Stimulated activated CD4-positive, alpha-beta T cell treated with anti-CD3 and anti-CD28 coated beads, Interleukin-1b, Interleukin-23, amount 100 ng/mL, for 48 hours (primary cell): ENCODE measurements at places on chromosomes 3 and 15.
A peak's percentile ranks its signal among the peaks of the same experiment; 100 is the strongest.

GRCh38 chr3:126134219-126134975 lies 46.0 kb downstream of the ALDH1L1 start:
- DNase-seq, result peak; percentile 37

DNA sequence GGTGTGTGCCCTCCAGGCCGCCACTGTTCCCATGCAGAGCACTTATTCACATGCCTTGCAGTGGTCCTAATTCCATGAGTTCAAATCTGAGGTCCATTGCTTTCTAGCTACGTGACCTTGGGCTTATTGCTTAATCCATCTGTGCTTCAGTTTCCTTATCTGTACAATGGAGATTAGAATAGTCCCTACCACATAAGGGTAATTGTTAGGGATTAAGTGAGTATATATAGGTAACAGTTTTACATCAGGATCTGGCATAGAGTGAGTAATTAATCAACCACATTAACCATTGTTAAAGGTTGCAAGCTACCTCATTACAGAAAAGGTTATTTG lies 7.6 kb downstream of the CPN2 start:
- no peak for DNase-seq

DNA sequence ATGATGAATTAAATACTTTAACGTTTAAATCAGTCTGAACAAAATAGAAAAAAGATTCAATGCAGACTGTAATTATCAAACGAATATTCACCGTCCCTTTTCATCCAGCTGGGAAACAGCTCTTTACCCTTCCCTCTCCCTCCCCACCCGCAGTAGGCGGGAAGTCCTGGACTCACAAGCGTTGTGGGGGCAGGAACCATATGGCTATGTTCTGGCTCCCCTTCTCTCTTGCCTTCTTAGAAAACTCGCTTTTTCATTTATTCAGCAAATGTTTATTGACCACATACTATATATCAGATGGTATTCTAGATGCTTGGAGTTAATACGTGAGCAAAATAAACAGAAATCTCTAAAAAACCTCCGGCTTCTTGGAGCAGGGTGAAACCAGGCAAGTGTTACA lies 715 bp upstream of the SCAPER start:
- no peak for DNase-seq

- DNase-seq, result no peak
Measured at GRCh38 chr3:188394623-188395022, 240.7 kb downstream of the LPP start.

DNA sequence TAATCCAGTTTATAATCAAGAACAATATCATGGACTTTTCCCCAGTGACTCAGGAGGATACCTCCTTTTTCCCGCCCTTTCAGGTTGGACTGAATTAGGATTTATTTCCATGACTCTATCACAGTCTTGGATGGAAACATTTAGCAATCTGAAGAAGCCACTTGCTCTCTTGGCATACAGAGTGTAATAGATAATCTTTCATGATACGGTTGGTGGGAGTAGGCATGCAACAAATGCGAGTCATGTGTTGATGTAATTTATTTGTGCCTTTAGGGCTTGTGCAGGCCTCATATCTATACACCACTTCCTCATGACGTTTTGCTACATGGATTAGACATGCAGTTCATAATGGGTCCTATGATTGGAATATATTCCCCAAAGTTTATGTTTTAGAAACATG lies 54.2 kb upstream of the MCTP2 start:
- DNase-seq, result no peak

GRCh38 chr3:47909607-47910006 lies 106.6 kb downstream of the MAP4 start:
- DNase-seq, result no peak

DNA sequence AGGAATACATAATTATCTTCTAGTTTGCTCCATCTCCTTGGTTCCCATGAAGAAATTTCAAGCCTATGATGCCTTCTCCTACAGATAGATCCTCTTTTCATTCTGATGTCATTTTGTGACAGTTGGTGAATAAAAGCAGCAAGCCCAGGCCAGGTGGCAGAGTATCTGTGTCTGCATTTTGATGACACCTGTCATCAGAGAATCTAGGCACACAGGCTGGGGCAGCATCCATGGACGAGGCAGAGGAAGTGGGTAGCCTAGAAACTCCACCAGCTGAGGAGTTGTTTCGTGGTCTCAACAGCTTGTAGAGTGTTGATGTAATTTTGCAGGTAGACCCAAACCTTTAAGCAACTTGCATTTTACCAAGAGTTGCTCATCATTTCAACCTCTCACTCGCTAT lies 269.8 kb downstream of the FEZF2 start:
- no peak for DNase-seq

DNA sequence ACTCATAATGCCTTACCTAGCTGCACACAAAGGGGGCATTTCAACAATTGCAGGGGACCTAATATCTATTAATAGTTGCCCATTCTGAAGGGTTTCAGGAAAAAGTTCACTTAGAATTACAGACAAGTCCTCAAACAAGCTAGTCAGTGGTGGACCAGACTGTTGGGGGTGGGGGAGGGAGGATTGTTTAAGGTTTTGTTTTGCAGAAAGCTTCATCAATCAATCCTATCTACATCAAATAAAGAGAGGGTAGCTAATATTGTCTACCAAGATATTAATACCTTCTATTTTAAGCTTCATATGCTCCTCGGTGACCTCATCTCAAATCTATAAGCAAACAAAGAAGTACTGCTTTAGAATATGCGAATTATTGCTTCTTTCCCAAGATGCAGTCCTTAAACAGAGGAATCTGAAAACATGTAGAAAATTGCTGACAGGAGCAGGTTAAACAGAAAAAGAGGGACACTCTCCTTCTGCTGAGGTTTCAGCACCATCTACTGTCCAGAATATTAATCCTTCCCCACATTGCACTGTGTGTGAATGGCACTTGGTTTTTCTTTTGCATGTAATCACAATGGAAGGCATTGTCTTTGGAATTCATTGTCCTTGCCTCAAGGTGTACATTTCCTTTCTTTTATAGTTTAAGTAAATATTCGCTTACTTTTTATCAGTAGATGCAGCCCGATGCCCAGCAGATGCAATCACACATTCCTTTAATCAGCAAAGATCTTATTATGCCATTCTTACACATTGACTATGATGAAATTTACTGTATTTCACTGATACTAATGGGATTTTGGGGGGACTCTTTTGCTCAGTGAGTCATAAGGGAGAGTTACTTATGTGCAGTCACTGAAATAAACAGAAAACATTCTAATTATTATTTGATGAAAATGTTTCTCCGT lies 94.7 kb downstream of the IL5RA start:
- no peak for DNase-seq

GRCh38 chr3:122691195-122691594 lies 10.6 kb downstream of the PARP14 start:
- DNase-seq, result no peak

DNA sequence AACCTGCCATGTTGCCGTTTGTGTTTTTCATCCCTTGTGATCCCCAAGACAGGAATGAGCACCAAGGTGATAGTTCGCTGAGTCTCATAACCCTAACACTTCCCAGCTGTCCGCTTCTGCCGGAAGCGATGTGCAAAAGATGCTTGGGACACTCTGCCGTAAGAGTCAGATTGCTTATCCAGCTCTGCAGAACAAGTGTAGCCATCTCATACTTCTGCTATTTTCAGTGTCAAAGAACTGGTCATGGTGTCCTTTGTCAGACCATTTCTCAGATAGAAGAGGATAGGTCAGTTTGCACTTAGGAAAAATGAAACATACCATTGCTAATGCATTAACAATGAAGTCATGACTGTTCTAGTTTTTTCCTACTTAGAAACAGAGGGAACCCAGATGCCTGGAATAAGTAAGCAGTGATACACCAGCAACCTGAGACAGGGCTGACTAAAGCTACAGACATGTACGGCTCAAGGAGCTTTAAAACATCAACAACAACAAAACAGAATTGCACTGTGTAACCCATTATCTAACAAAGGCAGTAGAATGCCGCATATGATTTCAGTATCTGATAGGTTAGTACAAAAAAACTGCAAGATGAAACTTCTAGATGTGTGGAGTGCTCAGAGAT lies 134.0 kb upstream of the IL12A start:
- DNase-seq, result no peak

DNA sequence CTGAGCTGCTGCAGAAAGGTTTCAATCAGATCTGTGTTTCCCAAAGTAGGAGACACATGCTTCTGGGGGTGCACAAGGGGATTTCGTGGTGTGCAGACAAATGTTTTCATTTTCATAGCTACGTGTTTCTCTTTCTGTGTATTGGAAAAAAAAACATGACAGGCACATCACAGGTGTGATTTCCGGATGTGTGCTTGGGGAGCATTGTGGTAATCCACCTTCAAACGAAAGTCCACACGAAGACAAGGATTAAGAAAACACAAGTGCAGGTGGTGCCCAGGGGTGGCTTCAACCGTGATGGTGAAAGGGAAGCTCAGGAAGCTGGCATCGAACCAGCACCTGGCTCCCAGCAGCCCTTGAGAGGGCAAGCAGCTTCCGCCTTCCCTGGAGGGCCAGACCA lies 164.6 kb upstream of the LINGO1 start:
- DNase-seq, result no peak

- no peak for DNase-seq
Measured at GRCh38 chr3:11434017-11434526, 161.9 kb downstream of the ATG7 start.

DNA sequence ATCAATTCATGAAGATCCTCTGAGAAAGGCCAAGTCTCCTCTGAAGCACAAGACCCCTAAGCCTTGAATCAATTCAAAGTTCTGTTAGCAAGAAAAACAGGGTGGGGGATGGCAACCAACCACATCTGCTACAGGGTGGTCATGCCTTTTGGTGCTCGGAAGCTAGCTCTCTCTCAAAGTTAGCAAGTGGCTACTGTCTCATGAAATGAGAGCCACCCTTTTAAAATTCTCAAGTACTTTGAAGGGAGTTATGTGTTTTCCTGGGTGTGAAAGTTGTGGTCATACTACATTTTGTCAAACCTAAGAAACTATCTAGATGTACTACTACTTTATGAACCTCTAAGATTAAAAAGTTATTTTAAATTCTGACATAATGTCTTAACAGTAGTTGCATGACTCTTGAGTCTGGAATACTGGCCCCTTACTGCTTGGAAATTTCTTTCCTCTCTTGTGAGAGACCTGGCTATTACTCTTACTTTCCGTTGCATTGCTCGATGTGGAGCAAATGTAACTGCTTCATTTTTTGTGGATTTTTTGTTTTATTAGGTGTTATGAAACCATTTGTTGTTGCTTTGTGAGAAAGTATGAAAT lies 116.1 kb downstream of the CHST2 start:
- DNase-seq, result no peak

DNA sequence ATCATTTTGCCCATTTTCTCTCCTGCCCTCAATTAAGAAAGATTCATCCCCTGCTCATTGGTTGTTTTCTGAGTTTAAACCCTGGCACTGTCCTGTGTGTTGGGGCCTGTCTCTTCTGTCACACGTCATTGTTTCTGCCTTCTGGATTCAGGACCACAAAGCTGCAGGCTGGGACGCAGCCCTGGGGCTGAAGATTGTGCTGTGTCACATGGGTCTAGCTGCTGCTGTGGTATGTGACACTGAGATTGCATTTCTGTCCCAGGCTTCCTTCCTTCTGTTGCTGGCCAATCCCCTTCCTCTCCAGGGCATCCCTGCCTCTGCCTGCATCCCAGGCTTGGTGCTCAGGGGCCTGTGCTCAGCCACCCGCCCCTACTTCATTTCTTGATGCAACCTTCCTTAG lies 28.9 kb downstream of the INSYN1 start:
- DNase-seq, result no peak

DNA sequence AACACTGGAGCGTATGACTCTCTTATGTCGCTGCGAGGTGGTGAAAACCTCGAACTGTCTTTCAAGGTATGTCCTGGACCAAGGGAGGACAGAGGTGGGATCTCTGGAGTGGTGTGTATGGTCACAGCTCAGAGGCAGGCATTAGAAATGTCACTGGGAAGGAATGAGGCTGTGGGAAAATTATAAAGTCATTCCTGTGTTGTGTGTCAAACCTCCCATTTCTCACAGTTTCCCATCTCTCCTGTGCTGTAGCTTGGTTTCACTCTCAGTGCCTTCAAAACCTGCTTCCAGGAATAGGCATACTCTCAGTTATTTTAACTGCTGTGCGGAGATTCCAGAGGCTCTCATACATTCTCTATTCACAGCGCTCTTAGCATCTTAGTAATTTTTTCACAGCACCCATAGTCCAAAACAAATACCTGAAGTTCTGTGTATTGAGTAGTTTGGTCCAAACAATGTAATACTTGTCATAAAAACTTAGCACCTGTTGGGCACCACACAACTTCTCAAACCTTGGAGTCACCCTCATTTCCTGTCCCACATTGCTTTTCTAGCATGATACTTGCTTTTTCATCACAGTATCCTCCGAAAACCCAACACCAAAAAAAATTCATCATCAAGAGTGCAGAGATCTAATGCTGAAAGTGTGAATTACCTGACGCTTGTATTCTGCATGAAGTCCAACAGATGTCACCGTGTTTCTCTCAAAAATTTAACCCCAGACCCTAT lies 36.9 kb downstream of the GALNT15 start:
- no peak for DNase-seq

- no peak for DNase-seq
Measured at GRCh38 chr3:100844063-100844936, 135.0 kb downstream of the TFG start.

GRCh38 chr3:27805282-27805681 lies 83.2 kb upstream of the EOMES start:
- DNase-seq, result no peak

DNA sequence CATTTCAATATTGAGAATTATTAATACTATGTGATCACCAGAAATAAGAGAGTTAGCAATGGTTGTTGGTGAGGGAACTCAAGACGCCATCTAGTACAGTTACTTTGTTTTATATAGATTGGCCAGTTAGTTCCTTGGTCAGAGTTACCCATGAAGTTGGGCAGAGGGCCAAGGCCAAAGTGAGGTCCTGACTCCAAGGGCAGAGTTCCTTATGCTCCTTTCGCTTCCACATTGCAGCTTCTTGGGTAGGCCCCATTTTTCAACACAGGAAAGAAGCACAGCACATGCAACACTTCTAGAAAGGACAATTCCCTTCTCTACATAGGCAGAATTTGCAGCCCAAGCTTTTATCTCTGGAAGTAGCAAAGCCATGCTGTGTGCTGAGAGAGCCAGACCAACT lies 178.6 kb downstream of the KCNAB1 start:
- no peak for DNase-seq
